Thoracic aorta (tissue), 2 donors: ENCODE measurements at places on chromosomes 7 and 10. TPM values are rescaled to one million over a fixed set of nuclear protein-coding genes. Genes with fewer than 3 reads are reported as not detected.

Gene PCLO
- 0.78 TPM for total RNA-seq

Gene FFAR4
- not detected for total RNA-seq

Gene EBLN1
- not detected for total RNA-seq

DNA sequence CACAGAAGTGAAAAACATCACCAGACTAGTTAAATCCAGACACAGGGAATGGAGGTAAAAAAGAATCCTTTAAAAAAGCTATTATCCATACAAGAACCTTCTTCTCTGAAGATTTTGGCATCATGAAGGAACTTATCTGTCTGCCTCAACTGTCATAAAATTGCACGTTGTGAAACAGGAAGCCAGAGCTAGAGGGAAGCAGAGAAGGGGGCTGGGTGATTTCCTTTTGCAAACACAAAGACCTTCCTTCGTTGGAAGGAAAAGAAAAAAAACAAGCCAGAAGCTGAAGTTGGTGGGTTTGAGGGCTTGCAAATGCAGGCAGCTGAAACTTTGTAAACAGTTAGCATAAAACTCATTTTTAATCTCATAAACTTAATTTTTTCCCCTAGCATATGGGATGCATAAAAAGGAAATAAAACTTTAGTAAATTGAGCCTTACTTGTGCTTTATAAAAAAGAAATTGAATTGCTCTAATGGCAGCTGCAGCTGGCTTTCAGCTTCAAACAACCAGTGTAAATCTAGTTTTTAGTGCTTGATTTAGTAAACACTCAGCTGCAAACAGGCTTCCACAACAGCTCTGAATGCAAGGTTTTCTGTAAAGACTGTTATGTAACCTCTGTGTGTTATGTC is 101.6 kb downstream of the OTUD1 start:
- DNase-seq, result no peak

Gene SCIN
- total RNA-seq, result 0.49 TPM

DNA sequence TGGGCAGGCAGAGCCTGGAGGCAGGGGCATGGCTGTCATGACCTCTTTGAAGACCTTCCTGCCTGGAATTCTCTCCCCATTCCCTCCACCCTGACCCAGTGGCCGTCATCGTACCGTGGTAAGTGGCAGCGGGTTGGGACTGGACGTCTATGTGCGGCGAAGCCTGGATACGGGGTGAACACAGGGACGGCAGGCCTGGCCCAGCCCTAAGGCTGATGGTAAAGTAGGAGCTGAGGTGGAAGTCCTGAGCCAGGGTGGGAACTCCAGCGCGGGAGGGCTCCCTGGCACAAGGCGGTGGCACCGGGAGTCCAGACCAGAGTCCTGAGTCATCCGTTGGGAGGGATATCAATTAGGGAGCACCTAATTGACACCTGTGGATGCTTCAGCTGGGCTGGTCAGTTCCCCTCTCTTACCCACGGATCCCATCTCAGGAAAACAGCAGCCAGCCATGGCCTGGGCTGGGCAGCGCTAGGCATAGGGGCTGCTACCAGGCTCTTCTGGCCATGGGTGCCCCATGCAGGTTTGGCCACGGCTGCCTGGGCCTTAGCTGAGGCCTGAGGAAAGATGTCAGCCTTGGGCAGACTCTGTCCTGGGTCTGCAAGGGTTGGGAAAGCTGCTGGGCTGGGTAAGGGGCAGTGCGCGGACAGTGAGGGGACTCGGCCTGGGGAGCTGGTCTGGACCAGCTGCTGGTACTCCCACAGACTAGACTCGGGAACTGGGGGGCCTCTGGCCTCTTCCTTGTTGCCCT is 3.3 kb downstream of the PPIF start:
- DNase-seq, result no peak

Gene EPHB6
- 30.5 TPM for total RNA-seq

Gene PNLIP
- 1.7 TPM for total RNA-seq

- DNase-seq, result no peak
Observed at GRCh38 chr7:157077986-157078644, 60.6 kb upstream of the UBE3C start.
